Thoracic aorta (tissue), 2 donors: ENCODE measurements at places on chromosomes 6 and 20.

- no peak for DNase-seq
- H3K4me3 ChIP-seq: no peak overlapping the region
- H3K4me1 ChIP-seq: peaks cover 95% of the 10 kb centered on the region
- H3K27me3 ChIP-seq: no peaks in the 10 kb centered on the region
These were observed 10.7 kb downstream of the TRAM2 start for GRCh38 chr6:52566201-52566600.

DNA sequence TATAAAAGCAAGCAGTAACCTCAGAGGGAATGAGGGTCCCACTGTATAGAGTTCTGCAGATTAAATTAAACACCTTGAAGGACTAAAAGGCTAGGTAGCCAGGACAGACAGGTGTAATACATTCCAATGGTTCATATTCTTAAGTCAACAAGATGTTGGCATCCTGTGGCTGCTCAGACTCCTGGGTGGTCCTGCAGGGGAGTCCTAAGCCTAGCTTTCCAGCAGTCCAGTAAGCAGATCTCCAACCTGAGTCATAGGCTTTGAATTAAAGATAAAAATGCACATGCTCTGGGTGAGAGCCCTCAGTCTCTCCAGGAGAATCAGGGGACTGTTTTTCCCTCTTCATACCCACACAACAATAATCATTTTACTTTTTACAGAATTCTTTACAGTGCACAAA, 307.3 kb upstream of the SUPT3H start:
- no peaks in the 10 kb centered on the region for H3K27me3 ChIP-seq
- no peak for DNase-seq
- H3K4me3 ChIP-seq: no peak overlapping the region
- H3K36me3 ChIP-seq: no peaks in the 10 kb centered on the region
- no peaks in the 10 kb centered on the region for H3K4me1 ChIP-seq
- H3K27ac ChIP-seq: no peak overlapping the region

DNA sequence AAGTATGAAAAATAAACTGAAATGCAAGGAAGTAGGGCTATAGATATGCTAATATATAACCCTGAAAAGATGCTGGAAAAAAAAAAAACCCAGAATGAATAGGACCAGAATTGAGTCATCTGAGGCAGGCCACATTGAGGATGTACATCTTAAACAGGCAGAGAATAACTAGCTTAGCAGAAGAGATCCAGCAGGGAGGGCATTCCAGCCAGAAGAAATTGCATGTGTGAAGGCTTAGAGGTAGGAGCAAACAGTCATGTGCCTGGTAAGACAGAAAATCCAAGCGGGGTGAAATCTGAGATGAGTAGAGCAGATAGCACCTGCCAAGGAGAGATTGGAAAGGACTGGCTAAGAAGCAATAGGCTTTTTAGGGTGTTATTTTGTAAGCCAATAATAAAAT, 2.6 kb downstream of the COL19A1 start:
- H3K27ac ChIP-seq: no peak overlapping the region
- H3K36me3 ChIP-seq: no peaks in the 10 kb centered on the region
- H3K4me1 ChIP-seq: no peaks in the 10 kb centered on the region
- no peak for DNase-seq
- no peaks in the 10 kb centered on the region for H3K27me3 ChIP-seq

DNA sequence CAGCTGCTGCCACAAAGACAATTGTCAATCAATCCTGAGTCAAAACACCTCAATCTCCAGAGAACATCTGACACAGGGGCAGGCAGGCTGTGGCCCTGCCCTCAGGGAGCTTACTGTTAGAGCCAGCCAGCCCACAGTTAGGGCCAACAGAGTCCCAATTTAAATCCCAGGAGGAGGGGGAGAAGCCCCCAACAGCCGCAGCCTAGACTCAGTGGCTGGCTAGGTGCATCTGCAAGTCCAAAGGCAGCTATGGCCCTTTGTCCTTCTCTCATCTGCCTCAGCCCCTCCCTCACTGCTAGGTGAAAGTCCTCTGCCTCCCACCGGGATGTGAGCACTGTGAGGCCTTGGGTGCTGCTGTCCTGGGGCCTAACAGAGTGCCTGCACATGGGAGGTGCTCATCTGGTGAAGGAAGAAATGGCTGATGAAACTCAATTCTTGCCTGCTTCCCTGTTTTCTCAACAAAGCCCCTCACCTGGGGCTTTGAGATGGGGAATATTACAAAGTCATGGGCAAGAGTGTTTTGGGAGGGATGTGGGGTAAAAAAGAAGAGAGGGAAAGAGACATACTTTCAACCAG, 33.7 kb upstream of the VEGFA start:
- no peaks in the 10 kb centered on the region for H3K27me3 ChIP-seq
- no peaks in the 10 kb centered on the region for H3K4me1 ChIP-seq
- DNase-seq: no peak
- no peak overlapping the region for H3K4me3 ChIP-seq
- H3K36me3 ChIP-seq: no peaks in the 10 kb centered on the region

DNA sequence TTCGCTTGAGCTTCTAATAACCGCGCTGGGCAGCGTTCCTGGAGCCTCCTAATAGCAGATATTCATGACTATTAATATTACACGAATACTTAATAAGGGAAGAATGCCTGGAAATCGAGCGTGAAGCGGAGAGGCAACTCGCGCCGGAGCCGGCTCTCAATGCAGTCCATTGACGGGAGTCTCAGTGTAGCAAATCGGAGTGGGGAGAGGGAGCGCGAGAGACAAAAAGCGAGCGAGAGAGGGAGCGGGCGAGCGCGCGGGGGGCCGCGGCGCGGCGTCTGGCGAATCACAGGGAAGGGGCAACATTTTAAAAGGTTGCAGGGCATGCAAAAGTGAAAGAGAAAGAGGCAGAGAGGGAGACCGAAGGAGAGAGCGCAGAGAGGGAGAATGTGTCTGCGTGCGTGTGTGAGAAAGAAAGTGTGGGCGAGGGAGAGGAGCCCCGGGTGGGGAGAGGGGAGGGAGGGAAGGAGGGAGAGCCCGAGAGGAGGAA, 2.9 kb downstream of the TFAP2A start:
- H3K4me3 ChIP-seq: peak overlapping the region; percentile 96
- no peak for DNase-seq
- peaks cover 47% of the 10 kb centered on the region for H3K4me1 ChIP-seq

DNA sequence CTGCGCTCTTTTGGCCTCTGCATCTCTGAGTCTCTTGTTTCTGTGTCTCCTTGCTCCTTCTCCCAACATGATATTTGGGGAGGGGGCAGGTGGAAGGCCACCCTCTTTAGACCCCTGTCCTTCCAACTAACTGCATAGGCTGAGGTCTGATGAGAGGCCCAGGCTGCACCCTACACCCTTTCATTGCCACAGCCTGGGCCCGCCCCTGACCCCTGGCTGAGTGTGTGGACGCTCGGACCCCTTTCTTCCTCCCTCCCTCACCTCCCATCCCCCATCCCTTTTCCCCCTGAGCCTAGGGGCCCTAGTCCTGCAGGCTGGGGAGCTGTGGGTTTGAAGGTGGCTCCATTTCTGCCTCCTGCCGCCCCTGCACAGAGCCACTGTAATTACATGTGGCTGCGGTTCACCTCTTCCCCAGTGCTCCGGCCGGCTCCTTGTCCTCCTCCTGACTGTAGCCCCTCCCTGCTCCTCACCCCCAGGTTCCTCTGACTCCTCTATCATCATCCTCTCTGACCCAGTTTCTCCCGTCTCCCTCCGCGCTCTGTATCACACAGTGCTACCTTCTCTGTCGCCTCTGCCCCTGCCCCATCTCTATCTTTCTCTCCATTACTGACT, 6.8 kb downstream of the MDFI start:
- no peak overlapping the region for H3K4me3 ChIP-seq
- no peak for DNase-seq
- H3K4me1 ChIP-seq: no peaks in the 10 kb centered on the region
- H3K27me3 ChIP-seq: no peaks in the 10 kb centered on the region

DNA sequence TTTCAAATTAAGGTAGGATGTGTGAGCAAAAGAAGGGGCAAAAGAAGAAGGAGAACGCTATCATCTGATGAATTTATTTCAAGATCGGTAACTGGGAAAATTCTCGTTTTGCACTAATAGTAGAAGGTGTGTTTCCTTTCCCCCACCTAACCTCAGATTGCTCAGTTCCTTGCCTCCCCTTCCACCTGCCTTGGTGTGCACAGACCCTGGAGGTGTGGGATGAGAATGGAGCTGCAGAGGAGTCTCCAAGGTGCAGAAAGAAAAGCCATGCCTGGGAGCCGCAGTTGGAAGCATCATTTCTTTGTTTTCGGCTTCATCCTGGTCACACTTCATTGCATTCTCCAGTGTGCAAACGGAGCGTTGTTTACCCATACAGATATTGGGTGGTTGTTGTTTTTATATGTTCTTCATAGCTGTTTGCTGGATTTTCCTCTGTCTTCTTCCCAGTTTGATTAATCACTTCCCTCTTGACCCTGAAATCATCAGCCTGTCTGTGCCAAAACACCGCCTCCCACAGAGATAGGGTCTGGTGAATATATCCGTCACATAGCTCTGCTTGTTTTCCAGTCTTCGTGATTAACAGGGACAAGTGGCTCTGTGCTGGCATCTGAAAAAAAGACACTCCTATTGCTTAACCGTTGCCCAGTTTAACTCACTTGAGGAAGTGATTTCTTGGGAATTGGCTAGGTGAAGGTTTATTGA, 40.2 kb upstream of the NEDD9 start:
- H3K4me1 ChIP-seq: peaks cover 7% of the 10 kb centered on the region
- H3K36me3 ChIP-seq: no peaks in the 10 kb centered on the region
- H3K4me3 ChIP-seq: no peak overlapping the region
- no peaks in the 10 kb centered on the region for H3K27me3 ChIP-seq
- no peak for DNase-seq

GRCh38 chr6:13267142-13267651, 61.1 kb downstream of the TBC1D7 start:
- no peak overlapping the region for H3K4me3 ChIP-seq
- H3K36me3 ChIP-seq: peaks cover 10% of the 10 kb centered on the region
- DNase-seq: no peak
- peak overlapping the region; percentile 70 for H3K27ac ChIP-seq
- no peaks in the 10 kb centered on the region for H3K27me3 ChIP-seq

GRCh38 chr20:5327356-5327755, 10.6 kb upstream of the PROKR2 start:
- no peaks in the 10 kb centered on the region for H3K36me3 ChIP-seq
- H3K4me1 ChIP-seq: no peaks in the 10 kb centered on the region
- no peak overlapping the region for H3K27ac ChIP-seq
- no peak overlapping the region for H3K4me3 ChIP-seq
- DNase-seq: no peak

- H3K36me3 ChIP-seq: no peaks in the 10 kb centered on the region
- DNase-seq: no peak
- H3K27ac ChIP-seq: no peak overlapping the region
These were observed 84.2 kb upstream of the CNKSR3 start for GRCh38 chr6:154594496-154595198.

DNA sequence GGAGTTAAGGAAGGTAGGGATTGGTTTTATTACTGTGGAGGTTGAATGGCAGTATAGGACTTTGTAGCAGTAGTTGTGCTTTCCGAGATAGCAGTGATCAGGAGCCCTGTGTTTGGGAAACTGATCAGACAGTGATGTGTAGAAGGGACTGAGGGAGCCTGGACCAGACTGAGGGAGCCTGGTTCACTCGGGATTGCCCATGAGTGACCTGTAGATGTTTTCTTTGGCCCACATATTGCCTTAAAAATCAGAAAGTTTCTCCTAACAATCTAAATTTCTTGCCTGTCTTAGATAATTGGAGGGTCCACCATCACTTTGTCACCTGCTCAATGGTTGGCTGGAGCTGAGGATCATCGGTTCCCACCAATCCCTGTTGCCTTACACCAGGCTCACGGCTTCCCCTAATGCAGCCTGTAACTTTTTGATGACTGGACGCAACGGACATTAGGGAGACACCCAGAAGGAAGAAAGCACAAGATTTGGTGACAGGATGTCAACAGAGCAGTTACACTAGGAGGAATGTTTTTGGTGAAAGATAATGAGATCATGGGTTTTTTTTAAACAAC, 1.1 kb downstream of the CDS2 start:
- no peak for DNase-seq
- H3K4me1 ChIP-seq: peaks cover 33% of the 10 kb centered on the region
- no peaks in the 10 kb centered on the region for H3K27me3 ChIP-seq
- H3K36me3 ChIP-seq: no peaks in the 10 kb centered on the region
- H3K27ac ChIP-seq: peak overlapping the region; percentile 96
- peak overlapping the region; percentile 80 for H3K4me3 ChIP-seq

DNA sequence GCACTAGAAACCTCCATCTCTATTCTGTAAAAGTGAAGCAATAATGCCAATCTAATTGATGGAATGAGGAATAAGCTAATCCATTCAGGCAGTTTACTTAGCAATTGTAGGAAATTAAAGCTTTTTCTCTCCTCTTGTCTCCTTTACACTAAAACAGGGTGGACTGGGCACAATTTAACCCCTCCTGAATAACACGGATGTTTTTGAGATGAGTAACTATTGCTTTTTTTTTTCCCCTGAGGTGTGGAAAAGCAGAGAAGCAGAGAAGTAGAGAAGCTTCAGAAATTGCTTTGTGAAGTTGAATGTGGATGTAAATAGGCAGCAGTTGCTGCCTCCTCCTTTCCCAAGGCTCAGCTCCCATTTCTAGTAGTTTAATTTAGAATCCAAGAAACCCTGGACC, 40.0 kb upstream of the GCNT2 start:
- no peaks in the 10 kb centered on the region for H3K36me3 ChIP-seq
- H3K4me3 ChIP-seq: no peak overlapping the region

- H3K4me3 ChIP-seq: no peak overlapping the region
- no peak for DNase-seq
- no peaks in the 10 kb centered on the region for H3K36me3 ChIP-seq
- no peaks in the 10 kb centered on the region for H3K4me1 ChIP-seq
- H3K27me3 ChIP-seq: no peaks in the 10 kb centered on the region
These were observed 226.8 kb upstream of the SGK1 start for GRCh38 chr6:134544737-134545136.

GRCh38 chr6:168724033-168724432, 283.0 kb downstream of the SMOC2 start:
- no peak overlapping the region for H3K4me3 ChIP-seq
- no peaks in the 10 kb centered on the region for H3K4me1 ChIP-seq
- H3K36me3 ChIP-seq: no peaks in the 10 kb centered on the region
- DNase-seq: no peak
- no peaks in the 10 kb centered on the region for H3K27me3 ChIP-seq
- no peak overlapping the region for H3K27ac ChIP-seq

GRCh38 chr6:91539456-91539855, 952.6 kb upstream of the MAP3K7 start:
- no peaks in the 10 kb centered on the region for H3K27me3 ChIP-seq
- H3K4me3 ChIP-seq: no peak overlapping the region
- H3K36me3 ChIP-seq: no peaks in the 10 kb centered on the region
- no peak for DNase-seq
- no peak overlapping the region for H3K27ac ChIP-seq

GRCh38 chr6:45500924-45501816, 123.4 kb upstream of the SUPT3H start:
- H3K27ac ChIP-seq: no peak overlapping the region
- no peaks in the 10 kb centered on the region for H3K36me3 ChIP-seq
- H3K27me3 ChIP-seq: no peaks in the 10 kb centered on the region
- DNase-seq: no peak
- H3K4me3 ChIP-seq: no peak overlapping the region

GRCh38 chr6:53944543-53944942, 149.7 kb downstream of the LRRC1 start:
- DNase-seq: no peak
- no peak overlapping the region for H3K4me3 ChIP-seq
- H3K27me3 ChIP-seq: no peaks in the 10 kb centered on the region
- H3K4me1 ChIP-seq: peaks cover 13% of the 10 kb centered on the region

- H3K4me1 ChIP-seq: no peaks in the 10 kb centered on the region
- no peak overlapping the region for H3K4me3 ChIP-seq
- no peak overlapping the region for H3K27ac ChIP-seq
- no peaks in the 10 kb centered on the region for H3K27me3 ChIP-seq
These were observed 56.3 kb upstream of the EYA4 start for GRCh38 chr6:133184798-133185372.
